ENCODE measurements at places on chromosomes 7 and 10. TPM values are rescaled to one million over a fixed set of nuclear protein-coding genes. Genes with fewer than 3 reads are reported as not detected.

DNA sequence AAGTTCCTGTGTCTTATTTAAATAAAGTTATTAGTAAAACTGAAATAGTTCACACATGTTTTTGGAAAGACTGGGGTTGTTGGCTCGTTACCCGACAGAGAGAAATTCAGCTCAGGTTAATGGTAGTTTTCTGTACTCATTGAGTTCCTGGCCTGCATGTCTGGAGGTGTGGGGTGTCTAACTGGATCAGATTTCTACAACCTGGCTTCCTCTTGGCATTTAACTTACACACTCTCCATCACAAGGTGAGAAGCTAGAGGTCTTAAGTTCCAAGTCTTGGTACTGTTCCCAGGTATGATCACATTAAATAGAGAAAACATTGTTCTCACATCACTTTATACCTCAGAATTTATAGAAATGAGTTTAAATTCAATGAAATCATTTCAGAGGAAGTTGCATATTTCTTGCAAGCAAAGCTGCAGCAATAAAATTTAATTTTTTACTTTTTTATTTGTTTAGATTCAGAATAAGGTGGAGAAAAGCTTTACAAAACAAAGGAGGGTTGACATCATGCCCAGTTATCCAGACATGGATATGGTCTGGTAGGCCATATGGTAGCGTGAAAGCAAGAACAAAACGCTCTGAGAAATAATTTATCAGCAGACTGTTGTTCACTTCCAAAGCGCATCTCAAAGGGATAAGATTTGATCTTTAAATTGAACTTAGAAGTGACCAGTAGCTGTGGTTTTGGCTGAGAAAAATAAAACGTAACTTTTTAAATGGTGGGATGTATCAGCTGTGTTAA lies 120.6 kb downstream of the GLCCI1 start:
- DNase-seq, result no peak

DNA sequence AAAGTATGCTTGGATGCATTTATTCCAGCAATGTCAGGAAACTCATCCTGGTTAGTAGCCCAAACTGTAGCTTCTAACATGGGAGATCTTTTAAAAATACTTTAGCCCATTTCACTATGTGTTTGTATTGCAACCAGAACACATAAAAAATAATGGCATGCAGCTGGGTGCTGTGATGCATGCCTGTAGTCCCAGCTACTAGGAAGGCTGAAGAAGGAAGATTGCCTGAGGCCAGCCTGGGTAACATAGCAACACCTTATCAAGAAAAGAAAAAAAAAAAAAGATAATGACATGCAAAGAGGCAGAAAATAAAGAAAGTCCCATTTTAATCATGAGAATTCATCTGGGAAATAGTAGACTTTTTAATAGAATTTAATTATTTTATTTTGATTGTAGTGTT lies 517.0 kb upstream of the TEX47 start:
- DNase-seq, result no peak

DNA sequence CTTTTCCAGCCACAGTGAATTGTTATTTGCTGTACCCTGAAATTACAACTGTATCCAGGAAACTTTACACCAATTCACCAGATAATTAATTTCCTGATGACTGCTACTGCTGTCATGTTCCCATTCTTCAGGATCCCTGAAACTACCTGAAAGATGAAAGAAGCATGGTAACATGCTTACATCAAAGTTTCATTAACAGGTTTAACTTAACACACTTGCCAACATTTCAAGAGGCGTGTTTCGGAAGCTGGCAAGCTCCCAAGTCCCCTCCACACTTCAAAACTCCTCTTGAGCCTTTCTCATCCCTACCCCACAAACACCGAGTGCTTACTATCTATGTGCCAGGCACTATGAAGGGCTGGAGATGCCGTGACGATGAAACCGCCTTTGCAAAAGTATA lies 88.6 kb downstream of the MPP7 start:
- no peak for DNase-seq

The DNAJC12 gene
- total RNA-seq, result 1.8 TPM

The HMX2 gene
- total RNA-seq, result not detected

DNA sequence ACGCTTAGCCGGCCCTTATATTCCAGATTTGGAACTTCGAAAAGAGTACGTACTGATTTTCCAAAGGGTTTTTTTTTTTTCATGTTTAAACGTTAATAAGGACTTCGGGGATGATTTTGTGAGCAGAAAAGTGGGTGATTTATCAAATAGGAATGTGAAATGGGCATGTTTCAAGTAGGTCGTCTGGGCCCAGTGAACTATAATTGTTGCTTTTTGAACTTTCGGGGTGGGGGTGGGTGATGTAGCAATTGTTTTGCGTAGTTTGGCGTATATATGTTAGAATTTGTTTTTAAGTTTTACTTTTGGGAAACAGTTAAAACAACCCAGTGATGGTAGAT lies 299 bp upstream of the PBLD start:
- peak; percentile 74 for DNase-seq

The DTX2 gene
- total RNA-seq, result 2.6 TPM

- no peak for DNase-seq
These were observed 782.7 kb upstream of the CELF2 start for GRCh38 chr10:10235003-10235402.

The FEZF1 gene
- not detected for total RNA-seq

- DNase-seq, result no peak
These were observed 1.3 kb downstream of the STAMBPL1 start for GRCh38 chr10:88881320-88881719.

DNA sequence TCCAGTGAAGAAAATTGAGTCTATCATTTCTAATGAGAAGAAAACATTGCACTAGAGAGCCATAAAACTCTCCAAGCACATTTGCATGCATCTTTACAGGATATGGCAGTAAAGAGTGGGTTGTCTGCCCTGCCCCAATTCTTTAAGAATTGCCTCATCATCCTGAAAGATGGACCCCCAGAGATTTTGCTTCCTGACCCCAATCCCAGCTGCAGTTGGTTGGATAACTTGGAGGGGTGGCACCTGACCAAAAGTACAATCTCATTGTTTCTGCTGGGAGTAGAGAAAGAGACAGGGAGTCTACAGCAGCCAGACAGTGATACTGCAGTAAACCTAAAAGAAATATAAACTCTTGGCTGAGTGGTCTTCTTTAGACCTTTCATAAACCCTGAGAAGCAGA lies 49.1 kb upstream of the ADCY1 start:
- DNase-seq, result no peak

- DNase-seq, result no peak
These were observed 654.8 kb downstream of the LRMDA start for GRCh38 chr10:76086170-76086760.

The PARG gene
- total RNA-seq, result 37.8 TPM

The ARHGEF35 gene
- total RNA-seq, result 0.51 TPM

DNA sequence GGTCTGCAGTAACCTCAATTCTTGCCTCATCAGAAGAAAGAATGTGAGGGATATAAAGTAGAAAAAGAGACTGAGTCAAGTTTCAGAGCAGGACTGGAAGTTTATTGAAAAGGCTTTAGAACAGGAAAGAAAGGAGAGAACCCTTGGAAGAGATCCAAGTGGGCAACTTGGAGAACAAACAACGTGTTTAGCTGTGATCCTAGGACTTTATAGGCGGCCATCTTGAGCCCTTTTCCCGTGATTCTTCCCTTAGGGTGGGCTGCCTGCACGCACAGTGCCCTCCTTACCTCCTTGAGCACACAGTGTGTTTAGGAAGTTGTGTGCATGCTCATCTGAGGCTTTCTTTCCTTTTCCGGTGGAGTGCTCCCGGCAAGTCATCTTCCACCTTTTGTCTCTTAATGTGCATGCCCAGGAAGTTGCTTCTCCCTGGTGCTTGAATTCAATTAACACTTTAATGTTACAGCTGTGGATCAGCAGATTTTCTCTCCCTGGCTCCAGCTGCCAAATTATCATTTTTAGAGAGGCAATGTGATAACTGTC lies 59.8 kb downstream of the ENTPD1 start:
- DNase-seq, result peak; percentile 39

- no peak for DNase-seq
These were observed 82.0 kb upstream of the GRB10 start for GRCh38 chr7:50864694-50865093.

DNA sequence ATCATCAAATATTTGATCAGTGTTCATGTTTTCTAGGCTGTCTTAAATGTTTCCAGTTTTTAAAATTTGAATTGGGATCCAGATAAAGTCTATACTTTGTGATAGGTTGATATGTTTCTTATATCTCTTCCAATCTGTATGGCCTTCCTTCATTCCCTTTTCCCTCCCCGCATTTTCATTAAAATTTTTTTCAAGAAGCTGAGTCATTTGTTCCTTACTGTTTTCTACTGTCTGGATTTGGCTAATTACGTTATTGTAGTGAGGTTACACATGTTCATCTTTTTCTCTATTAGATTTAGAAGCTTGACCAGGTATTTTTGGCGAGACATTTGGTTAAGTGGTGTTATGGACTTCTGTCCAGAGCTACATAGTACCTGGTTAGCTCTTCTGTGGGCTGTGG lies 11.2 kb downstream of the GARS1 start:
- DNase-seq, result no peak

DNA sequence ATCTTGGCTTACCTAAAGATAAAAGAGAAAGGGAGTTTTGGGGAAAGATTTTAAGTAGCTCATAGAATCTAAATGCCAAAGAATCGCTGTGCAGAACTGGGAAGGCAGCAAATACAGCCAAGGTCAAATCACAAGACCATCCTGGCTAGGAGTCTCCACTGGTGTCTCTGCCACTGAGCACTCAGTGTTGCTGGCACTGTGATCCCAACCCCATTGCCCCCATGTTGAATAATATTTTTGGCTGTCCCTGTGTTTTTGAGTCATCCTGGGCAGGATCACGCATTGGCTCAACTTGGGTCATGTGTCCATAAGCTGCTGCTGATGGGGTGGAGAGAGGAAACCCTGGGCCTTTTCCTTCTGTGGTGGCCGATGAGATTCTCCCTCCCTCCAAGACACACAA lies 21.2 kb downstream of the TLX1 start:
- DNase-seq, result no peak

DNA sequence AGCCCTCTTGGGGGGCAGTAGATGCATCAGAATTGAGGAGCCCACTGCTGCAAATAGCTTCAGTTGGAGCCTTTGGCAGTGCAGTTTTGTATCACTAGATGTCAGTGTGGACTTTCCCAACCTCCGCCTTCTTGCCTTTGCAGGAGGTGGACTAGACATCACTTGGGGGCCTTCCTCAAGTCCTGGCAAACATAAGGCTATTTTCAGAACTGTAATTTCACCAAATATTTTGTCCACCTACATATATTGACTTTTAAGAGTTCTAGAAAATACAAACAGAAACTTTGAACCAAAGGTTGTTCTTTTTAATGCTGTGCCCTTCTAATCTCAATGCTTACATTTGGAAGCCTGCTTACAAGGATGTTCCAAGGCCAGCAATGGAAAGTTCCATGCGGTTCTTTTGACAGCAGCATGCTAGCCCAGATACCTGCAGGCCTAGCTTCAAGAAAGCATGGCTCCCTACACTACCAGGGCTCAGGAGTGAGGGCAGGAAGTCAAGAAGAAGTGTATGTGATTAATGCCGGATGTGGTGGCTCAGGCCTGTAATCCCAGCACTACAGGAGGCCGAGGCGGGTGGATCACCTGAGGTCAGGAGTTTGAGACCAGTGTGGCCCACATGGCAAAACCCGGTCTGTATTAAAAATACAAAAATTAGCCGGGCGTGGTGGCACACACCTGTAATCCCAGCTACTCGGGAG lies 8.0 kb upstream of the ZNRF2 start:
- DNase-seq, result peak; percentile 46

The AOC1 gene
- total RNA-seq, result not detected

DNA sequence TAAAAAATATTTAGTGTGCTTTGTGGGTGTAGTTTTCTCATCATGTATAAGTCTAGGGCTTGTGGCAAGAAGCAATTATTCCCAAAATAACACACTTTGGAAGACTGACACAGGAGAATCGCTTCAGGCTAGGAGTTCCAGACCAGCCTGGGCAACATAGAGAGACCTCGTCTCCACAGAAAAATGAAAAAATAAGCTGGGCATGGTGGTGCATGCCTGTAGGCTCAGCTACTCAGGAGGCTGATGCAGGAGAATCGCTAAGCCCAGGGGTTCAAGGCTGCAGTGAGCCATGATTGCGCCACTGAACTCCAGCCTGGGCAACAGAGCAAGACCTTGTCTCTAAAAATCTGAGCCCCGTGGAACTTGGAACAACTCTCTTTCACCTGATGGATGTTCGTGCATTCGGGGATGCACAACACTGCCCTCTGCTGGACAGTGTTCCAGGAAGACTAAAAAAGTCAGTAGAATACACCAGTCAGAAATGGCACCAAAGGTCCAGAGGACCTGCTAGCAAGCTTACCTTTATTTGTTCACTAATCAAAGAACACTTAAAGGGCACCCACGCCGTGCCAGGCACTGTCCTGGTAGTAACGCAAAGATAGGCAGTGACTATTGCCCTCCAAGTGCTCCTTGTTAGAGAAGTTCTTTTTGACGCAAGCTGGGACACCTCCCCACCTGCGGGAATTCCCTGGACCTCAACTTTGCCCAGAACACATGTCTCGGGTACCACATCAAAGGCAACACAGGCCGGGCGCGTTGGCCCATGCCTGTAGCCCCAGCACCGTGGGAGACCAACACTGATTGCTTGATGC lies 81.9 kb upstream of the CALN1 start:
- peak; percentile 34 for DNase-seq

GRCh38 chr10:13969118-13969791 lies 361.5 kb downstream of the FRMD4A start:
- peak; percentile 59 for DNase-seq

The STEAP1B gene
- total RNA-seq, result 10.3 TPM

The MYH16 gene
- total RNA-seq, result not detected

GRCh38 chr10:59177031-59177797 lies 771 bp downstream of the PHYHIPL start:
- DNase-seq, result peak; percentile 90

The LAMB1 gene
- total RNA-seq, result 440 TPM

- DNase-seq, result no peak
These were observed 374.9 kb downstream of the BBS9 start for GRCh38 chr7:33504266-33504665.

DNA sequence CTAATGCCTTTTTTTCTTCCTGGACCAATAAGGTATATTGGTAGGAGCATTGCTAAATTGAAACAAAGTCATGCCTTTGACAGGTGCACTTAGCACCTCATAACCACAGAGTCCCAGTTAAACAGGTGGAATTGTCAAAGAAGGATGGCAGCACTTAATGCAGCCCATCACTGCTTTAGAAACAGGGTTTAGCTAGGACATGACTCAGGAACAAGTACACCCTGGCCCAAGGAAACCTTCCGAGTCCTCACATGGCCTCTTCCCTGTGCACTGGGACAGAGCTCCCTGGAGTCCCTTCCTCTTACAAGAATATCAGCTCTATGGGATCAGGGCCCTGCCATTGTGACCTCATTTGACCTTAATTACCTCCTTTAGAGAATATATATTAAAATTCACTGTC lies 382.7 kb downstream of the EXOC4 start:
- no peak for DNase-seq

The CYP2W1 gene
- total RNA-seq, result not detected

GRCh38 chr10:71241114-71241829 lies 28.9 kb downstream of the UNC5B start:
- DNase-seq, result peak; percentile 83
